Keratinocyte (primary cell): ENCODE measurements at places on chromosomes 4 and X. TPM values are rescaled to one million over a fixed set of nuclear protein-coding genes. Genes with fewer than 3 reads are reported as not detected.

GRCh38 chr4:26135331-26135730 is 185.5 kb upstream of the RBPJ start:
- no peak for DNase-seq

- no peak for DNase-seq
These were observed 47.7 kb upstream of the DHX15 start for GRCh38 chr4:24632011-24632410.

GRCh38 chr4:22672944-22673343 is 19.8 kb upstream of the GBA3 start:
- DNase-seq: no peak

DNA sequence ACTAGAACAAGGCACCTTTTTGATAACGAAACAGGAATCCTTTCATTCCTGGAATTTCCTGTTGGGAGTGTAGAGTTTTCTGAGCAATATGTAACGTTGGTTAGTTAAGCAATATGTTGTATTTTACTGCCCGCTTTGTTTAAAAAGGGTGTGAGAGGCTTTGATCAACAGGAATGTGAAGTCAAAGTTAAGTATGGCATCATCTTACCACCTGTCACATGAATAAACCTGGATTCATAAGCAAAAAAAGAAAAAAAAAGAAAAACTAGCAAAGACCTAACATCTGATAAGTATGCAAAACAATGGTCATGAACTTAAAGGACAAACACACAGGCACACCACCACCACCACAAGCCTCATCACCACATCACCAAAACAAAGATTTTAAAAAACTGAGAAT is 7.1 kb upstream of the CXCL5 start:
- DNase-seq: peak; percentile 77

- no peak for DNase-seq
These were observed 51.4 kb upstream of the GUCY1A1 start for GRCh38 chr4:155615081-155615887.

DNA sequence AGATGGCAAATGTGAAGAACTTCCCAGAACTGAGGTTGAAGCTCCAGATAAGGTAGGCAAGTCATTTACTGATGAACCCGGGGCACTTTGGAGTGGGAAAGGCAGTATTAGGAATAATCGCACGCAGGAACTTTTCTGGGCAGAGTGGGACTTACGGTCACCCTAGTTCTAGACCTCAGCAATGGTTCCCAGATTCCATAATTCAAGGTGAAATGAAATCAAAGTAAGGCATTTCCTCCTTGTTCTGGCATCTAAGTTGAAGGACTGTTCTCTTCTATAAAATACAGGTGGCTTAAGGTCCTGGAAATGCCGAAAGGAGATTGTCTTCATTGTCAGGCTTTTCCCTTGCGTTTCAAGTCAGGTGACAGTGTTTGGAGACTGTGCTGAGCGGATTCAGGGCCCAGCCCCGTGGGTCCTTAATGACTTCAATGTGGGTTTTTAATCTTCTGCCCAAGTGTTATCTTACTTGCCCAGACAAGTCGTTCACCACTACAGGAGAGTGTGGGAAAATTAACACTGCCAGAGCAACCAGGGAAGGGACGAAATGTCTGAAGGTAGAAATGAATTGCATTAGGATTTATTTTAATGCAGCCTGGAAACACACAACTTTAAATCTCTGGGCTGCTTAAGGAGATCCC is 52.1 kb upstream of the STOX2 start:
- no peak for DNase-seq

- no peak for DNase-seq
These were observed 212.1 kb upstream of the POF1B start for GRCh38 chrX:85591536-85591935.

DNA sequence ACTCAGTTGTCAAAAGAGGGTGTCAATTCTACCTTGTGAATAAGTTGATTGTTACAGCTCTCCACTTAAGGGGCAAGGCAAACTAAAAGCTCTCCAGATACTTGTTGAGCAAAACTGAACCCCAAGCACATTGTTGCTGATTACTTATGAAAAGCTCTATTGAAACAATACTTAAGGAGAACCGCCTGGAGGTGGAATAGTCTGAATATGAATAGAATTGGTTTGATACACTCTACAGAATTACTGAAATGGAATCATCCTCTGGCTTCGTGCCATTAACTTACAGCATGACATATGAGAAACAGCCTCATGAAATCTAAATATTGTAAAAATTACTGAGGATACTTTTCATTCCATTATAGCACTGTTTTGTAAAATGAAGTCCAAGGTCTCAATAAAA is 127.0 kb upstream of the SH3RF1 start:
- no peak for DNase-seq

DNA sequence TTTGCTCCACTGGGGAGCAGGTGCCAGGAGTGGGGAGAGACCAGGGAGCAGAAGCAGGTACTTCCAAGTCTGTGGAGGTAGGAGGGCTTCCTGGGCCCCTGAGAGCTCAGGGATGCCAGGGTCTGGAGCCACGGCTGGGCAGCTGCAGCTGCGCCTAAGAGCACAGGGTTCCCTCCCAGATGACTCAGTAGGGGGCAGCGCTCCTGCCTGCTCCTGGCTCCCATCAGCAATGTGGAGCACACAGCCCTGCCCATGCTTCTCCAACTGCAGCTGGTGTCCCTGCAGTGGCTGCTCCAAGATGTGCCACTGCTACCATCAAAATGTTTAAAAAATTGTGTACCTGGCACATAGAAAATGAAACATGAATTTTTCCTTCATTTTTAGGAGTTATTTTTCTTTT is 1028.2 kb downstream of the PCDH7 start:
- no peak for DNase-seq

GRCh38 chr4:139873111-139873860 is 207.7 kb downstream of the MGST2 start:
- no peak for DNase-seq

GRCh38 chr4:181756451-181757095 is 486.6 kb upstream of the TENM3 start:
- no peak for DNase-seq

GRCh38 chr4:77931452-77932135 is 69.0 kb downstream of the MRPL1 start:
- no peak for DNase-seq

DNA sequence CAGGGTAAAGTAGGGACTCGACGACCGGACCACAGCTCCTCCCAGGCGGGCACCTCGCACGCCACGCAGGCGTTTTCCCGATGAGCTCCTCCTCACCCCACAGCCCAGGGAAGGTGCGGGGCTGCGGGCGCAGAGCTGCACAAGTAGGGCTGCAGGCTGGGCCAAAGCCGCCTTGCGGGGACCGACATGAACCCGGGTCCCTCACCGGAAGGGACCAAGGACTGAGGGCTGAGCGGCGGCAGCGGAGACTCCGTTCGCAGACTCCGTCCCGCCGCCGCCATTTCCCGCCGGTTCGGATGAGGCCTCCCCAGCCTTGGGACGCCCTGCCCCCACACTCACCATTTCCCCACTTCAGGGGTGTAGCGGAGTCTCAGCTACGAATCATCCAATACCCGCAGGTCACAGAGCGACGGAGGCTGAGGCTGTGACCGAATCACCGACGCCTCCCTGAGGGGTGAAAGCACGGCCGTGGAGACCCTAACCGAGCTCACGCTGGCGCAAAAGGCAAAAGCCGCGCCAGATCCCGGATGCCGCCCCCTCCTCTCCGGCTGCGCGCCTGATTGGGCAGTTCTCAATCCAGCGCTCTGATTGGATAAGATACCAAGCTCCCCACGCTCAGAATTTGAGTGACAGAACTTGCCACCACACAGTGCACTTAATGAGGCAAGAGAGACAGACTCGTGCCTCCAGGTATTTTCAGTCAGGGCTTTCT is at the start of gene ZNF732:
ZNF732 (minus strand) TSS at position 506 of the 712 bp plus-strand sequence; CDS start at position 342, 164 bp downstream.
- DNase-seq: peak; percentile 80

DNA sequence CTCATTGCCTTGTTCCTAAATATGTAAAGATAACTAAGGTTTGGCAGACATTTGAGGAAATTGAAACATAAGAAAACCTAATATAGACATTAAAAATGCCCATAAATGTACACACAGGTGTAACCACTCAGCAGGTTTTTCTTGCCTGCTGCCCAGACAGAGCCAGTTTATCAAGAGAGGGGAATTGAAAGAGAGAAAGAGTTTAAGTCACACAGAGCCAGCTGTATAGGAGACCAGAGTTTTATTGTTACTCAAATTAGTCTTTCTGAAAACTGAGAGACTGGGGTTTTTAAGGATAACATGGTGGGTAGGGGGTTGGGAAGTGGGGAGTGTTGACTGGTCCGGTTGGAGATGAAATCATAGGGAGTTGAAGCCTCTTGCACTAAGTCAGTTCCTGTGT is 119.0 kb downstream of the CFAP299 start:
- no peak for DNase-seq

- DNase-seq: no peak
These were observed 18.7 kb upstream of the RBMX start for GRCh38 chrX:136899221-136899620.

GRCh38 chrX:151042842-151043241 is 59.7 kb downstream of the HMGB3 start:
- DNase-seq: no peak

DNA sequence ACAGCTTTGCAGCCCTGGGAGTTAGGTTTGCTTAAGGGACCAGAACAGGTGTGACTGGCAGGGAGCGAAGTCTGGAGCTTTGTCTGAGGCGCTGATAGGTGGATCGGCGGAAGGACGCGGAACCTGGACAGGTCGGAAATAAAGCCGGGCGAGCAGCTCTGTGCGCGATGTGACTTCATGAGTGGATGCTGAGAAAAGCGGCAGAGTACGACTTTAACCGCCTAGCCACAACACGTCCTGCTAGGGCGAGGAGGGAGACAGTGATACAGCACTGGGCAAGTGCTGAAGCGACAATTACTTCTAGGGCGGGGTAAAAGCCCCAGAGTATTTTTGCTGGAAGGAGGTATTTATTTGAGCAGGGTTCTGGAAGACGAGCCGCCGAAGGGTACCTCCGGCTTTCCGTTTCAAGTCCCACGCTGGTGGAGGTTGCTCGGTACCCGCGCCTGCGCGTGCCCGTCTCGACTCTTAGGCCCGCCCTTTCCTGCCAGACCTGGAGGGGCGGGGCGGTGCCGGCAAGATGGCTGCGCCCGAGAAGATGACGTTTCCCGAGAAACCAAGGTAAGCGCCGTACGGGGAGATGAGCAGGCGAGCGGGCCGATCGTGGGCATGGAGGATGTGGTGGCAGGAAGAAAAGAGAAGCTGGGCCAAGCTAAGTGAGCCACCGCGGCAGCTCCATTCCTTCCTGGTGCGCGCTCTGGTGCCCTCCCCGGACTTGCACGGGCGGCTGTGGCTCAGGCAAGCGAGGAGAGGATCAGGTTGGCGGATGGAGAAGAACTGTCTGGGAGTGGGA is at the start of gene ZRSR2:
ZRSR2 (plus strand) TSS at position 506 of the 790 bp plus-strand sequence; CDS start at position 518, 12 bp downstream.
- no peak for DNase-seq

The PDGFRA gene
- 0.22 to 0.40 TPM (median 0.27 TPM) in 3 replicates for polyA plus RNA-seq

The MAD2L1 gene
- polyA plus RNA-seq: 8.0 to 37.9 TPM (median 22.1 TPM) in 3 replicates

The TCP11X2 gene
- polyA plus RNA-seq: not detected in 3 replicates

The TSPAN5 gene
- polyA plus RNA-seq: 28.0 to 45.5 TPM (median 45.0 TPM) in 3 replicates

The MORC4 gene
- 13.5 to 21.0 TPM (median 16.4 TPM) in 3 replicates for polyA plus RNA-seq

The INTU gene
- polyA plus RNA-seq: 1.8 to 7.0 TPM (median 5.0 TPM) in 3 replicates

The RBM10 gene
- polyA plus RNA-seq: 10.8 to 21.5 TPM (median 10.8 TPM) in 3 replicates

The PDE6B gene
- 0.08 to 0.09 TPM in 2 of 3 replicates, not detected in the other for polyA plus RNA-seq

The F11 gene
- not detected in 3 replicates for polyA plus RNA-seq
